ENCODE measurements at places on chromosomes 1 and 21. TPM values are rescaled to one million over a fixed set of nuclear protein-coding genes. Genes with fewer than 3 reads are reported as not detected.

Gene ALX3
- total RNA-seq = not detected

Gene MATN1
- not detected for total RNA-seq

Gene LCA5L
- total RNA-seq = 6.4 TPM

Gene TRIM17
- total RNA-seq = 0.96 TPM

Gene CD1E
- not detected for total RNA-seq

Gene TRIM62
- 13.8 TPM for total RNA-seq

Gene CNTN2
- total RNA-seq = 0.08 TPM

Gene WDR77
- total RNA-seq = 28.0 TPM

Gene LRRC53
- not detected for total RNA-seq
